ENCODE measurements at places on chromosomes 3 and 15. TPM values are rescaled to one million over a fixed set of nuclear protein-coding genes. Genes with fewer than 3 reads are reported as not detected.

Gene SMAD6
- 17.9 TPM for total RNA-seq

Gene LRRC2
- 0.37 TPM for total RNA-seq

Gene HRG
- total RNA-seq, result not detected

Gene GABRR3
- total RNA-seq, result not detected

Gene BFSP2
- total RNA-seq, result 0.27 TPM

Gene ANKRD63
- total RNA-seq, result 0.37 TPM

Gene TM4SF4
- not detected for total RNA-seq

Gene CPLX3
- 0.08 TPM for total RNA-seq

Gene CLEC3B
- total RNA-seq, result 0.21 TPM

Gene LPCAT4
- total RNA-seq, result 13.4 TPM

Gene LSMEM2
- total RNA-seq, result 0.15 TPM

Gene ZNF502
- total RNA-seq, result 3.0 TPM

Gene RAB6B
- total RNA-seq, result 0.41 TPM

Gene SST
- total RNA-seq, result not detected

Gene CPN2
- not detected for total RNA-seq

Gene PCYT1A
- 35.8 TPM for total RNA-seq

Gene OR5AC2
- total RNA-seq, result not detected

Gene IQCF5
- not detected for total RNA-seq

Gene PIGZ
- total RNA-seq, result 0.29 TPM

Gene GOLGA6L7
- not detected for total RNA-seq

Gene IL20RB
- 3.2 TPM for total RNA-seq

Gene COMMD2
- 21.8 TPM for total RNA-seq

Gene CHRD
- not detected for total RNA-seq

Gene CLDN18
- not detected for total RNA-seq

Gene MAGI1
- total RNA-seq, result 15.6 TPM

Gene CD86
- total RNA-seq, result not detected

All from A375 (cell line).